ENCODE measurements at places on chromosomes 5 and 9.
A peak's percentile ranks its signal among the peaks of the same experiment; 100 is the strongest.

GRCh38 chr5:44697025-44697424 is 111.7 kb upstream of the MRPS30 start:
- DNase-seq: no peak

- DNase-seq: peak; percentile 22
These were observed 1304.4 kb downstream of the MAT2B start for GRCh38 chr5:164809821-164810220.

GRCh38 chr9:98866435-98867102 is 59.1 kb downstream of the GALNT12 start:
- no peak for DNase-seq

GRCh38 chr5:50702615-50703366 is 36.4 kb downstream of the PARP8 start:
- DNase-seq: no peak

DNA sequence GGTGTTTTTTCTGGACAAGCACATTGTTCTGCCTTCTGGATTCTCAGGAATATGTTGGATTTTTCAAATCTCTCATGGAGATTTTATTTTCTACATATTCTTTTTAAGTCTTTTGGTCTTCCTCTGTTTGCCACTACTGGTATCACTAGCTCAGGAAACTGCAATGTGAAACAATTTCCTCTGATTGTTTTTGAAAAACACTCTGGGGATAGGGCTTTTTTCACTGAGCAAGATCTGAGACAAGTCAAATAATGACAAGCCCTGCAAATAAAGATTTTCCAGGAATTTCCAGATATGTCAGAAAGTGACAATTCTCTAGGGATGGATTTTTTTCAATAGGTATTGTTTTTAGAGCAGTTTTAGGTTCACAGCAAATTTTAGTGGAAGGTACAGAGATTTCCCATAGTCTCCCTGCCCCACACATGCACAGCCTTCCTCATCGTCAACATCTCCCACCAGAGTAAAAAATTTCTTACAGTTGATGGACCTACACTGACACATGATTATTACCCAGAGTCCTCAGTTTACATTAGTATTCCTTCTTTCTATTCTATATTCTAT is 86.9 kb upstream of the TMEM161B start:
- DNase-seq: no peak

- DNase-seq: no peak
These were observed 4.0 kb downstream of the SRP19 start for GRCh38 chr5:112865128-112865527.

GRCh38 chr9:27373851-27374250 is 76.9 kb upstream of the EQTN start:
- DNase-seq: no peak

GRCh38 chr5:14165375-14166106 is 22.4 kb downstream of the TRIO start:
- DNase-seq: no peak

DNA sequence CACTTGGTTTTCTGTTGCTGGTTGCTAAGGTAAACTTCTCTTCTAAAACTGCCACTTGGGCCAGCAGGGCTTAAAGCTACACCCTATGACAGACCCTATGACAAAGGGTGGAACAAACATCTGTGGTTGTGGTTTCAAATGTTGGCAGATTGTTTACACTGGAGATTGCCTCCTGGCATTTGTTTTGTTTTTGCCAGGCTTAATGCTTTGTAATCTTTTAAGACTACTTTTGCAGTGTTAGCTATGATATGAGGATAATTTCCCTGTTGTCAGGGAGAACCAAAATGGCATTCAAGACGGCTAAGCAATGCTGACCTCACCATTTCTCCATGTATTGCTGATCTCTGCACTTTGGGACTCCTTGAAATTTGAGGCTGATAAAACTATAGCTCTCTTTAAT is 50.3 kb downstream of the MAMDC2 start:
- DNase-seq: peak; percentile 86

DNA sequence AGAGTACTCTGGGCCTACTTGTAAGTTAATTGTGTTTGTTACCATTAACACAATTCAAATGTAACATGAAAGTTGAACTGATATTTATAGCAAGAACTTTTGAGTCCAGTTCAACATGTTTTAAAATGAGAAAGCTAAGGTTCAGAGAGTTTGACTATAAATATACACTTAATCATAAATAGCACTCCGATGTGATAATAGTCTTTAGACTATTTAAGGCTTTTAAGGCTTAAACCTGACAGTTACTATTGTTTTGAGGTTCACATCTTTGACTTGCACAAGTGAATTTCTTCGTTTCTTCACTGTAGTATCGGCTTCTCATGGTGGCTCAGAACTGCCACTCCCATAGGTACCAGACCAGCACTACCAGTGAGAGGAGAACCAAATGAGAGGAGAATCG is 42.4 kb downstream of the ZNF608 start:
- no peak for DNase-seq

- no peak for DNase-seq
These were observed 329.2 kb downstream of the EFNA5 start for GRCh38 chr5:107341376-107342084.

DNA sequence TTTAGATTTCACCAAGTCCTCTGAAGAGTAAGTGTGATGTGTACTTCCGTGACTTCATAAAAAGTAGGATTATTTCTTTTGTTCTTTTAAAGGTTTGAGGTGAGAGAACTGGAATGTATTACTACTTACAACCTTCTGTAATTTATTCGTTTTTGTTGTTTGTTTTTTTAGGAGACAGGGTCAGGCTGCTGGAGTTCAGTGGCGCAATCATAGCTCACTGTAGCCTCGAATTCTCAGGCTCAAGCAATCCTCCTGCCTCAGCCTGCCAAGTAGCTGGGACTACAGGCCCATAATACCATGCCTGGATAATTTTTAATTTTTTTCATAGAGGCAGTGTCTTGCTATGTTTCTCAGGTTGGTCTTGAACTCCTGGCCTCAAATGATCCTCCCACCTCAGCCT is 68.3 kb upstream of the RETREG1 start:
- DNase-seq: no peak

GRCh38 chr9:23492126-23493002 is 333.7 kb downstream of the ELAVL2 start:
- peak; percentile 42 for DNase-seq

DNA sequence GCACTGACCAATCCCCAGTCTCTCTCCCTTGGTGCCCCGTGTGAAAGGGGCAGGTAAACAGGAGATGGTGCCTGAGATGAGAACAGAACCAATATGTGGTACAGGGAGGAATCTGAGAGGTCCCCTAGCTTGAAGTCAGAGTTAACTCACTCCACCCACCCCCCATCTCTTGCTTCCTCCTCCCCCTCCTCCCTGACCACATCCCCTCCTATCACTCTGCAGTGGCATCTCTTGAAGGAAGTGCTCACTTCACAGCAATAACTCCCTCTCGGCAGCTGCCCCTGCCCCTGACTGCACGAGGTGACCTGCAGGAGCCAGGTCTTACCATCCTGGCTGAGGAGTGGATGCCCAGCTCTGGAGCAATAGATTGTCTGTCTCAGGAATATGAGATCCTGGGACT is 224.0 kb downstream of the GAS1 start:
- no peak for DNase-seq

- DNase-seq: no peak
These were observed 11.6 kb downstream of the CDH9 start for GRCh38 chr5:27026801-27027200.

GRCh38 chr9:80146466-80146865 is 574.7 kb downstream of the TLE4 start:
- no peak for DNase-seq

DNA sequence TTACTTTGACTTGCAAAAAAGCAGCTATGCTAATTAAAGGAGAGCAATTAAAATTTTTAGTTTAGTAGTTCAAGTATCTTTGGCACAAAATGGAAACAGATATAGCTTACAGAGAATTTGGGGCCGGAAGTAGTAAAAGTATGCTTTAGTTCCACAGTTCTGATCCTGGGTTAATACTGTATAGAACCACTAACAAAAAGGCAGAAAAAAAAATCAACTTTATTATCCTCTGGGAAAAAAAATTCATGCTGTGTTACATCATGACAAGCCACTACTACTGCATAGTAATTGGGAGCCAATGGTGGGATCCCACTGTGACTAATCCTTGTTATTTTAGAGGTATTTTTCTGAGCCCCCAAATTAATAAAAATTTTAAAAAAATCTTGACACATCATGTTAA is 246.8 kb upstream of the PRDM9 start:
- no peak for DNase-seq

- DNase-seq: no peak
These were observed 195.2 kb downstream of the NR3C1 start for GRCh38 chr5:143208365-143208641.

- DNase-seq: no peak
These were observed 61.0 kb downstream of the ZFR start for GRCh38 chr5:32383586-32383985.

DNA sequence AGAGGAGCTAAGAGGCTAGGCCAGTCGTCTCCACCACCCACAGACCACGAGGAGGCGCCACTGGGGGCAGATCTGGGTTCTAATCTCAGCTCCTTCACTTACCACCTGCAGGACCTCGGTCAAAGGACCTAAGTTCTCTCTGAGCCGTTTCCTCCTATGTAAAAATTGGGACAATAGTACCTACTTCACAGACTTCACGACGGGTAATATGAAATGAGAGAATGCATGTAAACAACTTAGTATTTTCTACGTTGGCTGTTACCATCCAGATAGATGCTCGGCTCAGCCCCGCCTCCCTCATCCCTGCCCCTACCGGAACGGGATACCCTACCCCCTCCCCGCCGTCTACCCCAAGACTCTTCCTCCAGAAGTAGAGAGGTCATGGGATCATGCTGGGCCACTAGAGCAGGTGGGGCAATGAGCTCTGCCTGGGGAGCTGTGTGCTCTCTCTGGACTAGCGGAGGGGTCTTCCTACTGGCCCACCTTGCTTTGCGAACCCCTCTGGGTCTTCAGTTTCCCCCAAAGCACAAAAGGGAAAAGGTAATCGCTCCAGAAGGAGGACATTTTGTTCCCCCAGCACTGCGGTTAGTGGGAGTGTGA is 541 bp downstream of the GNPDA1 start:
- no peak for DNase-seq

GRCh38 chr9:133752739-133753446 is 14.7 kb upstream of the SARDH start:
- no peak for DNase-seq

DNA sequence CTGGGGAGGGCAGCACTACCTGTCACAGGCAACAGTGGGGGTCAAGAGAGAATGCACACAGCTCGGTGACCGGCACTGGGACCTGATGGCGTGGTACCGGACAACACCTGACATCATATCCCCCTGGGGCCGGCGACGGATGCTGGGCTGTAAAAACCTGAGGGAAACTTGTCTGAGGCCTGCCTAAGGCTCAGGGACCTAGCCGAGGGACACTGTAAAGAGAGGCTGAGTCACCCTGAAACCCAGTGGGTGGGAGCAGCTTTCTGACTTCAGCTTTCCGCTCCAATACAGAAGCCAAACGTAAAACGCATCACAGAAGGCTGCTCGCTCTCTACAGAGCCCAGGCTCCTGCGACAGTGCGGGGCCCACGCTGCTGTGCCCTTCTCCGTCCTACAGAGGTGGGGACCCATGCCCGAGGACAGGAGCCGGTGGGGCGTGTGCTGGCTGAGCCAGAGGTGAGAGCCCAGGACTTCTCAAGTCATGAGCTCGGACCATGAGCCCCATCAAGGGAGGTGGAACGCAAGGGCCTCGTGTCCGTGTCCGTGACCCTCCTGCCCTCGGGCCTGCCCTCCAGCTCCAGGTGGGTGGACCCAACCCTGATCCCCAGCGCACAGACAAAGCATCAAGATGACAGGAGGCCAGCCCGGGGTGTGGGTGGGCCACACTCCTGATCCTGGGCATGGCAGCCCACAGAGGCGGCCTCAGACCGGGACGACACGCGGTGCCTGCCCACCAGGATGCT is 5.3 kb downstream of the RALGDS start:
- no peak for DNase-seq

- peak; percentile 95 for DNase-seq
These were observed 16.6 kb downstream of the SH3PXD2B start for GRCh38 chr5:172437445-172438318.

GRCh38 chr9:73347720-73348119 is 196.1 kb downstream of the ANXA1 start:
- peak; percentile 83 for DNase-seq

DNA sequence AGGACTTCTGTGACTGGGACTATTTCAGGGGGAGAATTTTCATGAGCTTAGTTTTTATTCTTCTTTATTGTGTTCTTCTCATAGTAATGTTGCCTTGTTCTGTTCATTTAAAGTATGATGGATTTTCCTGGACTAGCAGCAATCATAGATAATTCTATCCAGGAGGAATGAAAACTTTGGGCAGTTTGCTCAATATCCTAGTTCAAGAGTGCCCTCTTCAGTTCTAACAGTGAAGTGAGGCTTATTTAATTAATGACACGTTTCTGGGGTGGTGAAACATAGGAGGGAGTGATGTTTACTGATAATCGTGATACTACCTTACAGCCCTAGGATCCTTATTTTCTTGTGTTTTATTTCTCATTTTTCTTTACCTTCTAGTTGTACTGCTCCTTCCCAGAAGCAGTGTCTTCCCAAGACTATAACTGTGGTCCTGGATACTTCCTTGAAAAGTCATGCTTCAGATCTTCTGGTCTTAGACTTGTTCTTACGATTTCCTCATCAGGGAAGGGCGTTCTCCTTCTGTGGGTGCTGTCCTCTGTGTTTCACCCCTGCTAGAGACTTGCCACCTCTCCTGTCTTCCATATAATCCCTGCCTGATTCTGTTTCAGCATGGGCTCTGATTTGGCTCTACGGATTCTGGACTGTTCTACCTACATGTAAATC is 57.4 kb downstream of the CFAP95 start:
- no peak for DNase-seq

DNA sequence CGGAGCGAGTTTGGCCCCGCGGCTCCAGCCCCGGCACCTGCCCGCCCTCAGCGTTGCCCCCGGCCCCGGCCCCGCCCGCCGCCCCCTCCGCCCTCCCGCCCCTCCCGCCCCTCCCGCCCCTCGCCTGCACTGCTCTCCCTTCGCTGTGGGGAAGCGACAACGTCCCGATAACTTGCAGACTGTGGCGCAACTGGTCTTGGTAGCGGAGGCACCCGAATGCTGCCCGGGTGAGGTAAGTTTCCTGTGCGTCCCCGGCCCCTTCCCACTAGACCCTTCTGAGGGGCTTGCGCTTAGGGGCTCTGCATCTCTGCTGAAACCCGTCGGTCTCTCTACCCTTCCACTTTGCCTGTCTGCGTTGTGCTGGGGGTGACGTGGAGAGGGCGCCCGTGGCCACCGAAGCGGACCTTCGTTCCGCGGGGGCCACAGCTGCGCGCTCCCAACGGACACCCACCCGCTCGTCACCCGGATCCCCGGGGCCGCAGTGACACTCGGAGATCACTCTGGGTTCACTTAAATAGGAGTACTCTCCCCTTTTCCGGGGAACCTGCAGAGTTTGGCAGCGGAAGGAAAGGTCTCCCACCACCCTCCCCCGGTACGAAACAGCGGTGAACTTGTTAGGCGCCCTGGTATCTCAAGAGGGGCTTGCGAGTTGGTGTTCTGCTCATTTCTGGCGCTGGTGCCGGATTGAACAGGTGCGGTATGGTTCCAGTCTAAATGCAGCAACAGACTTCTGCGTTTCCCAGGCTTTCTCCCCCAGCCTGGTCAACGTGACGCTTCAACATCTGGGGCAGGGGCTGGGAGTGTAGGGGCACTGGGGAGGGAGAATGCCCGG is 707 bp downstream of the PIP5K1B start:
- DNase-seq: no peak

GRCh38 chr5:167580608-167581007 is 710.8 kb upstream of the WWC1 start:
- DNase-seq: no peak
